A549 treated with RU486 at 1 μM for 4 hours (cell line): ENCODE measurements at places on chromosomes 5 and 9. TPM values are rescaled to one million over a fixed set of nuclear protein-coding genes. Genes with fewer than 3 reads are reported as not detected.

NPR3 gene
- 14.8 to 22.0 TPM (median 20.2 TPM) in 5 replicates for total RNA-seq

ANKRD20A1 gene
- 0.56 to 1.3 TPM (median 1.0 TPM) in 5 replicates for total RNA-seq

CDX1 gene
- not detected in 5 replicates for total RNA-seq

BTNL3 gene
- total RNA-seq: not detected in 5 replicates

TNC gene
- total RNA-seq: 0.87 to 1.4 TPM (median 0.99 TPM) in 5 replicates
